T-helper 1 cell (primary cell): ENCODE measurements at places on chromosomes 16 and 17.
A peak's percentile ranks its signal among the peaks of the same experiment; 100 is the strongest.

- no peak for DNase-seq
These were observed 180.5 kb downstream of the IRX3 start for GRCh38 chr16:54106057-54106456.

DNA sequence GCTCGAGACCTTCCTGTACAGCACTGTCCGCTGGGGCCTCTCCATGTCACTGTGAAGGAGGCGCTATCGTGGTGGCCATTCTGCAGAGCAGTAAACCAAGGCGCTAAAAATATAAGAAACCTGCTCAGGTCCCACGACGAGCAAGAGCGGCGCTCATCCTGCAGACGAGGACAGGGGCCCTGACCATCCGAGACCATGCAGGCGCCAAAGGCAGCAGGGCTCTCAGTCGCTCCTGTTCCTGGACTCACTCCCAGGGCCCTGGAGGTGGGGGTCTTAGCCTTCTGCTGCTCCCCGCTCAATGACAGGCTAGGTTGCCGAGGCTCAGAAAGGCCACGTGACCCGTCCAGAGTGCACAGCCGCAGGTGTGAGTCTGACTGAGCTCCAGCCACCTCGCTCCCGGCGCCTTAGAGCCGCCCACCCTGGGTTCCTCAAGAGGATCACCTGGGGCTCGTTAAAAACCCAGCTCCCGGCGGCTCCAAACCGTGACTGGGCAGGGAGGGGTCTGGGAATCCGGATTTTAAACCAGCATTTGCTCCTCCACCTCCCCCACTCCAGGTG is 509 bp upstream of the ATP2C2 start:
- no peak for DNase-seq

- DNase-seq: no peak
These were observed 652 bp downstream of the VPS35L start for GRCh38 chr16:19555938-19556771.

GRCh38 chr16:6206080-6206479 is 1108.5 kb upstream of the EEF2KMT start:
- no peak for DNase-seq

DNA sequence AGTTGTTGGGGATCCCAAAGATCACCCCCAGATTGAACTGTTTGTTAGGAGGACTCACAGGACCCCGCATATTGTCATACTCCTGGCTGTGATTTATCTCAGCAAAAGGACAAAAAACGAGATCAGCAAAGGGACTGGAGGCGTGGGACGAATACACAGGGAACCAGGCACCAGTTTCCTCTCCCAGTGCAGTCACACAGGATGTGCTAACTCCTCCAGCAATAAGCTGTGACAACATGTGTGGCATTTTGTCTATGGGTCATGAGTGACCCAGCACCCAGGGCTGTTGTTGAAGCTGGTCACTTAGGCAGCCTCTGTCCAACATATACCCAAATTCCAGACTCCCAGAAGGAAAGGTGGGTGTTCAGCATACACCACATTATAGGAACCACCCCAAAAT is 60.9 kb downstream of the CPPED1 start:
- no peak for DNase-seq

DNA sequence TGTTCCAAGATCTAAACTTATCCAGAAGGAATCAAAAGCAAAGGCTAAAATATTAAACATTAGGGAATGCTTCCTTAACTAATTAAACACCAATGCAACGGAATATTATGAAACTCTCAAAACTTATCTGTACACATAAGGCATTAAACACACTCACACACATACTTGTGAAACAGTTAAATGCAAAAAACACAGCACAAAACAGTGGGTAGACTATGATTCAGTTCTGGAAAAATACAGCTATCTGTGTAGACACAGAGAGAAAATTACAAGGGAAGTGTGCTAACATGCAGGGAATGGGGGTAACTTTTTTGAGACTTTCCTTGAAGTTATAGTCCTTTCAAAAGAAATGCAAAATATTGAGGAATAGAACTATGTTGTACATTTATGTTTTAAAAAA is 36.7 kb upstream of the CCL1 start:
- DNase-seq: no peak

DNA sequence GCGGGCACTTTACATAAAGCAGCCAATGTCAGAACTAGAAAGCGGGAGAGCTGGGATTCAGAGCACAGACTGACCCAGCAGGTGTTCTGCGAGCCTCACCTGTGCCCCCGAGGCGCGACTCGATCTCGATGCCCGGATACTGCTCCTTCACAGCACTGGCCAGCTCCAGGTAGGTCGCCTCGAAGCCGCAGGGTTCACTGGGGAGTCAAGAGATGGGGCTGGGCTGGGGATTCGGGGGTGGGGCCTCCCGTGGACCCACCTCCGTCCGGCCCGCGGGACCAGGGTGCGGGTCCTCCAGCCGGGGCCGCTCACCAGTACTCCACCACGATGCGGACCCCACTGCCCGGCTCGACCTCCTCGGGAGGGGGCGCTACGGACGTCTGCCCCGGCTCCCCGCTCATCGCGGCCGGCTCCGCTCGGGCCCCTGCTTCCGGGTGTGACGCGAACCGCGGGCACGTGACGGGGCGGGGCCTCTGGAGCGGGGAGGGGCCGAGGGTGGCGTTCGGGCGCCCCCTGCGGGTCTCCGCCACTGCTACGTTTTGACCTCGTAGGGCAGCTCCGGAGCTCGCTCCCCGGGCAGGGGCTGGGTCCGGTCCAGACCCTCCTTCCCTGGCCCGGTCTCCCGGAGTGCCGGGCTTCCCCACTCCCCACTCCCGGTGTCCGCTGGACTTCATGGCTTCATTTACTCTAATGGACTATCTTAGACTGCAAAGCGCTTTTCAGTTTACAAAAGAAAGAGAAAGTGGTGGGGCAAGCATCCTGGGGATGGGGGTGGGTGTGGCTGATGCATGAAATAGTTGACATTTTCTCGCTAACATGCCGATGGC is at the start of gene MIEN1:
Gene MIEN1, minus strand, starts transcription at position 438 of the 827 bp plus-strand sequence. Its CDS starts 37 bp downstream, at position 401.
- peak; percentile 85 for DNase-seq

DNA sequence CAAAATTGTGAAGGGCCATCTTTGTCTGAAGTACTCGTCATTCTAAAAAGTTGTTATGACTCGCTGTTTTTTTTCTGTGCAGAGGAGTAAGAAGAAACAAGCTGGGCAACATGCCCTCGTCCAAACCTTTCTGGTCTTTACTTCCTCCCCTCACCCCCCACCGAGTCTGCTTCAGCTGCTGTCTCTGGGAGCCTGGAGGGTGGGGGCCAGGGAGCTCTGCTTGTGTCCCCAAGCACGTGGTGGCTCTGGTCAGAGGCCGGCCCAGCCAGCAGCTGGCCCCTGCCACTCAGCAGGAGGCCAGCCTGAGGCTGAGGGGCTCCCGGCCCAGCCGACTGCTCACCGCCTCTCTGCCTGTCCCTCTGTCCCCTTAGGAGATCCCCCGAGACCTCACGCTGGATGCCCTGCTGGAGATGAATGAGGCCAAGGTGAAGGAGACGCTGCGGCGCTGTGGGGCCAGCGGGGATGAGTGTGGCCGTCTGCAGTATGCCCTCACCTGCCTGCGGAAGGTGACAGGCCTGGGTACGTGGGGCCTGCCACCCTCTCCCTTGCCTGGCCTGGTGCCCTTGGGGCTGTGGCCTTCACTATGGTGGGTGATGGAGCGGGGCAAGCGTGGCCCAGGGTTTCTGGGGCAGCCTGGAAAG is 53.7 kb upstream of the LGALS9 start:
- DNase-seq: no peak

DNA sequence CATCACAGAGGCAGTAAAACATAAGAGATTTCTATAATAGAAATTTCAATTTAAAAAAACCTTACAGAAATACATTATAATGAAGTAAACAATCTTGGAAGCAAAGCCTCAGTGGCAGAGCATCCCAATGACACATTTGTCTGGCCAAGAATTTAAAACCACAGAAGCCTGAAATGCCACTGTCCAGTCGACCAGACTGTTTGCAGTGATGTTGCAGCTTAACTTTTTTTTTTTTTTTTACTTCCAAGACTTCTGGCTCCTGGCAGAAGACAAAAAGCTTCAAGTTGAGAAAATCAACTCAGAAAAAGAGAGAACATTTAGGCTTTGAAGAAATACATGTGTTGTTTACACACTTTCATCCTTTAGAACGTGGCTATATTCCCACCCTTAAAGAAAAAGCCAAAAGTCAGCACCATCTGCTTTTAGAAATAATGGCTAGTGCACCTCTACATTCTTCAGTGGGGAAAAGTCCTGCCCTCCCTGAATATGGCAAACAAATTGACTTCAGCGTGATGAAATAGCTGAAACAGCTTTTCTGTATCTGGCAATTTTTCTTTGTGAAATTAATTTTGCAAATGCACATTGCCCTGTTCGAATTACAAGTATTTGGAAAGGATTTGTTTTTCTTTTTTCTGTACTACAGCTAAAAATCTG is 205.5 kb upstream of the MON1B start:
- DNase-seq: no peak

DNA sequence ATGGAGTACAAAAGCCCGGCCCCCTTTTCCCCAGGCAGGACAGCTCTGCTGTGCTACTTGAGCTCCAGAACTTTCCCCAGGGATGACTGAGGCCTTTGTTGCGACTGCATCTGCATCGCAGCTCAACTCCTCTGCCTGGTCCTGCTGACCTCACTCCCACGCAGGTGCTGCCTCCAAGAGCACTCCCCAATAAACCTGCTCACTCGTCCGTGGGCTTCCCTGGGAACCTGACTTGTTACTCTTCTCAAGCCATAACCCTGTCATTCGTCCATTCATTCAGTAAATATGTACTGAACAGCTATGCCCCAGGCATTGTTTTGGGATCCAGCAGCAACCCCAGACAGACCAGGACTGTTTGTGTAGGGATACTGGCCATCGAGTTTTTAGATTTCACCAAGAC is 11.6 kb upstream of the RMI2 start:
- no peak for DNase-seq

- DNase-seq: no peak
These were observed 5.9 kb downstream of the DNAH17 start for GRCh38 chr17:78571329-78571728.

GRCh38 chr16:83308414-83308813 is 499.4 kb upstream of the HSBP1 start:
- no peak for DNase-seq

GRCh38 chr16:3113765-3114479 is 1.5 kb downstream of the ZNF205 start:
- no peak for DNase-seq

GRCh38 chr16:67749436-67750078 is 30.4 kb upstream of the GFOD2 start:
- no peak for DNase-seq

DNA sequence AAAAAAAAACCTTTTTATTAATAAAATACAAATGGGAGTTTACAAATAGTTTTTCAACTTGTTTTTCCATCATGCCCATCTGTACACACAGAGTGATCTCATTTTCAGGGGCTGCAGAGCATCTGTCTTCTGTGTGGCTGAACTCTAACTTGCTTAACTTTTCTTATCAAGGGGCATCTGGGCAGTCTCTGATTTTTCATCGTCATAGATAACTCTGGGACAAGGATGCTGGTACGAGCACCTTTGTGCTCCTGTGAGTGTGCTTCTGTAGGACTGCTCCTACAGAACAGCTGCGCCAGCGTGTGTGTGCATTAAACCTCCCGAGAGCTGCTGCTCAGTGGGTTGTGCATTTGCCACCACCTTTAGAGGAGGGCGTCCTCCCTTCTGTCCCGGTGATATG is 34.6 kb upstream of the TAC4 start:
- no peak for DNase-seq

- no peak for DNase-seq
These were observed 1.3 kb downstream of the RBBP6 start for GRCh38 chr16:24540602-24541210.

GRCh38 chr17:77899498-77899897 is 59.0 kb upstream of the TNRC6C start:
- no peak for DNase-seq

- no peak for DNase-seq
These were observed 14.9 kb downstream of the IGFBP4 start for GRCh38 chr17:40457964-40458791.

DNA sequence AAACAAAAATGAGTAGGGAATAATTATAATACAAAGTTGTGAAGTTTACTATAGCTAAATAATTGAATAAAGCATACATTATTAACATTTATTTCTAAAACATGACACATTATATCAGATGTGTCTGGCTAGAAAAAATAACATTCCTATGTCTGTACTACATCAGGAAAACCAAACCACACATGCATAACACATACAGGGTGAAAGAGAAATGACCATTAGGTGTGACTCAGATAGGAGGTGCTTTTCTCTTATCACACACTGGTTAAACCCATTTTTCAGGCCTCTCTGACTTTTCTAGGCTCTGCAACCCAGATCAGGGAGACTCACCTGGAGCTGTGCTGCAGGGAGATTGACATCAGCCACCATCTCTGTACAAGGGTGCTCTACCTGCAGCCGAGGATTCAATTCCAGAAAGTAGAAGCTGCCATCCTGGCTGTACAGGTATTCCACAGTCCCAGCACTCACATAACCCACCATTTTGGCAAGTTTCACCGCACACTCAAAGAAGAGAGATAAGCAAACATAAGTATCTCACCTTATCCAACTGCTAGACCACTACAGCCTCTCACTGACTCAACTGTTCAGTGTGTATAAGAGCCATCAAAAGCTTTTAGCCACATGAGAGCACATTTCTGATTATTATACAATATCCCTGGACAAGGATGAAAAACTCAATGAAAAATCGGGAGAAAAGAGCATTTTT is 116.6 kb upstream of the C17orf78 start:
- DNase-seq: no peak

DNA sequence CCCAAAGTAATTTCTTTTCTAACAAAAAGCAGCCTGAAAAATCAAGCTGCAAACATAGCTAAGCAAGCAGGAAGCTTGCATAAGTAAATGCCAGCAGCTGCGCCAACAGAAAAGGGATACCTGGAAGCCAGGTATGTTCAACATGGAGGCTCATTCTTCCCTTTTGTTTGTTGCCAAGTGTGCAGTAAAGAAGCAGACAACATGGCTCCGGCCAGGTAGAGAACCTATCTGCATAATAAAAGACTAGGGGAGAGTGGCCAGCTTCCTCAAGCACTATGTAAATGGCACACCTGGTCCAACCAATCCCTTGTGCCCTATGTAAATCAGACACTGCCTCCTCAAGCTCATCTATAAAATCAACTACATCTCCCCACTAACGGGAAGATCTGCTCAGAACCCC is 1407.0 kb downstream of the CDH11 start:
- no peak for DNase-seq
